Spleen (tissue), 13 donors: ENCODE measurements at places on chromosomes 4 and X.

- DNase-seq: peak; percentile 46
Observed at GRCh38 chr4:3700223-3700622, 66.0 kb upstream of the ADRA2C start.

- DNase-seq: no peak
Observed at GRCh38 chr4:108533245-108533844, 87.0 kb upstream of the RPL34 start.

DNA sequence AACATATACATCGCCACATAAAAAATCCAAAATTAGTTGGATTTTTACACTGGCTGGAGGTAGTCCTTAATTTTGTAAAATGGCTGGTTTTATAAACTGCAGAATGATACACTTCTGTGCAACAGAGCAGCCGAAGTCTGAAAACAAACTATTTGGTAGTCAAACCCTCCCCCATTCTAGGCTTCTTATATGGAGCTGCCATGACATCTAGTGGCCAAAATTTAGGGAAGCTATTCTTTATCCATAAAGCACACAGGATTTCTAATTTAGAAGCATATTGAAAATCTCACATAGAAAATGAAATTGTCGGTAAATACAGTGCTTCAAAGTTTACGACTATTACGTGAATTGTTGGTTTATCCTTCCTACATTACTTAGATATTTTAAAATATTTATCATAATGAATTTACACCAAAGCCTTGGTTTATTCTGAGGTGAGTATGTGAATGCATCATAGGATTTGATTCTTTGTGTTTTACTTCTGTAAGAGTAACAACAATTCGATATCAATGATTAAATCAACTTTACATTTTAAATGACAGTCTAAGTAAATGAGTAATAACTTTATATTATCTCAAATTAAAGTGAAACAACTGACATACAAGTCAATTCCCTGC is 113.4 kb upstream of the FAM241A start:
- DNase-seq: no peak

- no peak for DNase-seq
Observed at GRCh38 chr4:173205656-173206055, 37.0 kb downstream of the GALNT7 start.

GRCh38 chr4:54635318-54635717 is 22.4 kb upstream of the KIT start:
- DNase-seq: no peak

GRCh38 chrX:43560247-43560946 is 95.7 kb upstream of the MAOA start:
- no peak for DNase-seq

- no peak for DNase-seq
Observed at GRCh38 chrX:122850326-122850725, 333.8 kb upstream of the GRIA3 start.

- no peak for DNase-seq
Observed at GRCh38 chr4:164379694-164380093, 374.2 kb upstream of the SMIM31 start.
